ENCODE measurements at places on chromosomes 11 and 22. TPM values are rescaled to one million over a fixed set of nuclear protein-coding genes. Genes with fewer than 3 reads are reported as not detected.

CCDC157 gene
- polyA plus RNA-seq, result 1.1 TPM

OR10V1 gene
- polyA plus RNA-seq, result not detected

DNA sequence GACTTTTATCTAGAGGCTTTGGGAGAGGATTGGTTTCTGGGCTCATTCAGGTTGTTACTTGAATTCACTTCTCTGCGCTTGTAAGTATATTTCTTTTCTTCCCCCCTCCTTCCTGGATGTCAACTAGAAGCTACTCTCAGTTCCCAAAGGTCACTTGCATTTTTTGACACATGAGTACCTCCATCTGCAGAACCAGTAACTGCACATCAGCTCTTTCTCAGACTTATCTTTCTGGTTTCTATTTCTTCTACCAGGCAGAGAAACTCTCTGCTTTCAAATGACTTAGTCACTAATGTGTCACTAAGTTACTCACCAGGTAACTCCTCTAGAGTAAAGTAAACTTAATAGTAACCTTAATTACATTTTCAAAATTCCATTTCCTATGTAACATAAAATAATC lies 773.0 kb upstream of the LUZP2 start:
- no peaks in the 10 kb centered on the region for H3K4me1 ChIP-seq
- no peaks in the 10 kb centered on the region for H3K27me3 ChIP-seq
- H3K27ac ChIP-seq, result no peak overlapping the region
- H3K4me3 ChIP-seq, result no peak overlapping the region

DNA sequence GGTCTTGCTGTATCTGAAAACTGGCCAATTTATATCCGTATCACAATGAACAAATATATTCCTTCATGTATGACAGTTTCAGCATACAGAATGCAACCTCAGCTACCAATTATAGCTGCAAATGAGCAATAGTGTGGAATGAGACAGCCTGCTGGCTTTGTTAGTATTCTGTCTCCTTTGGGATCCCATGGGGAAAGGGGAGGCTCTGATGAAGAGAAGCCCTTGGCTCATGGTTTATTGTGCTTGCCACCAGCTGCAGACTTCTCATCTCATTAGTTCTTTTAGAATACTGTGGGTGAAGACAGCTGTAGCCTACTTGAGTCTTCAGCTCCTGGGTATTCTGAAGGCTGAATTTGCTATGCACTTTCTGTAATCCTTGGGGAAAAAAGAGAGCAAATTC lies 42.4 kb downstream of the PITPNB start:
- H3K36me3 ChIP-seq, result peaks cover 12% of the 10 kb centered on the region
- H3K27me3 ChIP-seq, result no peaks in the 10 kb centered on the region
- DNase-seq, result no peak
- no peak overlapping the region for H3K27ac ChIP-seq

DNA sequence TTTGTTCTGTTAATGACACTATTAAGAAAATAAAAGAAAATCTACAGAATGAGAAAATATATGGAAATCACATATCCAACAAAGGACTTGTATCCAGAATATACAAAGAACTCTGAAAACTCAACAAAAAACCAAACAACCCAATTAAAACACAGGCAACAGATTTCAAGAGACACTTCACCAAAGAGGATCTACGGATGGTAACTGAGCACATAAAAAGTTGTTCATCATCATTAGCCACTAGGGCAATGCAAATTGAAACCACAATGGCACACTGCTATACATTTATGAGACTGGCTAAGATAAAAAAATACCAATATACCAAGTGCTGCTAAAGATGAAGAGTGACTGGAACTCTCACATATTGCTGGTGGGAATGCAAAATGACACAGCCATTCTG lies 34.5 kb upstream of the SLC25A1 start:
- DNase-seq, result no peak
- H3K4me3 ChIP-seq, result no peak overlapping the region
- H3K27ac ChIP-seq, result no peak overlapping the region
- H3K36me3 ChIP-seq, result no peaks in the 10 kb centered on the region

- no peak for DNase-seq
- no peak overlapping the region for H3K4me3 ChIP-seq
- no peaks in the 10 kb centered on the region for H3K27me3 ChIP-seq
- H3K27ac ChIP-seq, result no peak overlapping the region
These were observed 42.8 kb downstream of the EXT2 start for GRCh38 chr11:44138286-44138685.

GRCh38 chr11:114145166-114145775 lies 85.8 kb downstream of the ZBTB16 start:
- H3K27me3 ChIP-seq, result no peaks in the 10 kb centered on the region
- DNase-seq, result no peak
- H3K27ac ChIP-seq, result no peak overlapping the region
- H3K36me3 ChIP-seq, result no peaks in the 10 kb centered on the region
- H3K4me3 ChIP-seq, result no peak overlapping the region
- peaks cover 13% of the 10 kb centered on the region for H3K4me1 ChIP-seq

GRCh38 chr22:31932863-31933262 lies 11.5 kb upstream of the YWHAH start:
- H3K27me3 ChIP-seq, result peaks cover 8% of the 10 kb centered on the region
- no peaks in the 10 kb centered on the region for H3K4me1 ChIP-seq
- DNase-seq, result no peak
- no peaks in the 10 kb centered on the region for H3K36me3 ChIP-seq
- no peak overlapping the region for H3K27ac ChIP-seq

GRCh38 chr11:92198268-92198667 lies 26.4 kb upstream of the FAT3 start:
- H3K4me1 ChIP-seq, result no peaks in the 10 kb centered on the region
- no peak for DNase-seq
- H3K27me3 ChIP-seq, result no peaks in the 10 kb centered on the region
- no peaks in the 10 kb centered on the region for H3K36me3 ChIP-seq

DNA sequence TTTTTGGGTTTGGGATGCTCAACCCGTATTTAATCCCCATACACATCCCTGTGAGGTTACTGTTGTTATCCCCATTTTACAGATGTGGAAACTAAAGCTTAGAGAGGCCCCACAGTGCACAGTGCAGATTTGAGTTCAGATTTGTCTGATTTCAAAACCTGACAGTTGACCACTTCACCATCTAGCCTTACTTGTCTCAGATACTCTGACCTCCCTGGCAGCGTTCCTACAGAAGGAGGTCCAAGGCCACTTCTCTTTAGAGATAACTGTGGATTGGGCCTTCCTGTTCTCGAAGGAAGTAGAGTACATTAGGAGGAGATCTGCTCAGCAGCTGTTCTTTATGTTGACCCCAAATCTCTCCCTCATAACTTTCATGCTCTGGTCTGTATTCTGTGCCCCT lies 46.7 kb upstream of the CTTN start:
- DNase-seq, result no peak
- no peaks in the 10 kb centered on the region for H3K4me1 ChIP-seq
- no peak overlapping the region for H3K4me3 ChIP-seq
- H3K27ac ChIP-seq, result no peak overlapping the region
- peaks cover 81% of the 10 kb centered on the region for H3K36me3 ChIP-seq

- no peak overlapping the region for H3K4me3 ChIP-seq
- H3K27ac ChIP-seq, result no peak overlapping the region
- H3K36me3 ChIP-seq, result no peaks in the 10 kb centered on the region
These were observed 5.8 kb upstream of the TTC12 start for GRCh38 chr11:113308601-113309000.

DNA sequence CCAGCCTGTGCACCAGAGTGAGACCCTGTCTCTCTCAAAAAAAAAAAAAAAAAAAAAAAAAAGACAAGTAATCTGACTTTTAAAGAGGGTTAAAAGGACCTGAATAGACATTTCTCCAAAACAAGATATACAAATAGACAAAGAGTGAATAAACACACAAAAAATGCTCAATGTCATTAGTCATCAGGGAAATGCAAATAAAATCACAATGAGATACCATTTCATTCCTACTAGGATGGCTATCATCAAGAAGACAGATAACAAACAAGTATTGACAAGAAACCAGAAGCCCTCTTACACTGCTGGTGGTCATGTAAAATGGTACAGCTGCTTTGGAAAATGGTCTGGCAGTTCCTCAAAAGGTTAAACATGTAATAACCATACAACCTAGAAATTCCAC lies 4.1 kb downstream of the RIC3 start:
- peaks cover 9% of the 10 kb centered on the region for H3K27me3 ChIP-seq
- peaks cover 63% of the 10 kb centered on the region for H3K4me1 ChIP-seq
- no peak overlapping the region for H3K4me3 ChIP-seq
- H3K36me3 ChIP-seq, result no peaks in the 10 kb centered on the region

DNA sequence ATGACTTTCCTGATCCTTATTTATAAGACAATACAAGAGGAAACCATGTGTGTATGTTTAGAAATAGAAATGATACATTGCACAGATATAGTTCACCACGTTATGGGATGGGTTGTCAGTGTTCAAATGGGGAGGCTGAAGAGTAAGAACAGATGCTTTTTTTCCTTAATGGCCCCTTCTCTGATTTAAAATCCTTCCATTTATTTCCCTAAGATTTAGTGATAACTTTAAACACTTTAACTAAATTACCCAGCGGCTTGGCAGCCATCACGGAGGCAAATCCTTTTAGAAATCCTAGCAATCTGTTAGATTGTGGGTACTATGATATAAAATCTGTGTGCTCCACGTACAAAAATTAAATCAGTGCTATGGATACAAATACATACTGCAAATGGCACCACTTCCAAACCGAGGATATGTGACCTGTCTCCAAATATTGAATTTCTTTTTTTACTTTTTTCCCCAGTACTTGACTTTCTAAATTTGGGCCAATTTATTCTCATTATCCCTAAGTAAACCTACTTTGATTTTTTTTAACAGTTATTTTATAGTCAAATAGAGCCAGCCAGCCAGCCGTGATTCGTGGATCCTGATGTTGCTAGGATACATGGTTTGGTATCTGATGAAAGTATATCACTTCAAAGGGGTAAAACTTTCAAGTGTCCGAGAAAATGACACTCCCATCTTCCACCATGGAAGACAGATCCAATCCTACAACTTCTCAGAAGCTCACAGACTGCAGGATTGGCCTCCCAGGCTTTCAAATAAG lies 46.1 kb downstream of the BDNF start:
- no peak overlapping the region for H3K27ac ChIP-seq
- H3K4me3 ChIP-seq, result no peak overlapping the region
- H3K27me3 ChIP-seq, result no peaks in the 10 kb centered on the region
- H3K36me3 ChIP-seq, result peaks cover 34% of the 10 kb centered on the region
- no peaks in the 10 kb centered on the region for H3K4me1 ChIP-seq

KRTAP5-9 gene
- not detected for polyA plus RNA-seq

- no peak for DNase-seq
- H3K4me1 ChIP-seq, result no peaks in the 10 kb centered on the region
- H3K27ac ChIP-seq, result no peak overlapping the region
- H3K4me3 ChIP-seq, result no peak overlapping the region
- H3K27me3 ChIP-seq, result no peaks in the 10 kb centered on the region
These were observed 252.1 kb upstream of the ARHGAP42 start for GRCh38 chr11:100434821-100435641.

GRCh38 chr22:36369922-36370791 lies 17.6 kb downstream of the MYH9 start:
- peaks cover 35% of the 10 kb centered on the region for H3K36me3 ChIP-seq
- peaks cover 94% of the 10 kb centered on the region for H3K4me1 ChIP-seq
- H3K27ac ChIP-seq, result peak overlapping the region; percentile 90
- DNase-seq, result no peak
- no peaks in the 10 kb centered on the region for H3K27me3 ChIP-seq

MYO18B gene
- polyA plus RNA-seq, result not detected

DNA sequence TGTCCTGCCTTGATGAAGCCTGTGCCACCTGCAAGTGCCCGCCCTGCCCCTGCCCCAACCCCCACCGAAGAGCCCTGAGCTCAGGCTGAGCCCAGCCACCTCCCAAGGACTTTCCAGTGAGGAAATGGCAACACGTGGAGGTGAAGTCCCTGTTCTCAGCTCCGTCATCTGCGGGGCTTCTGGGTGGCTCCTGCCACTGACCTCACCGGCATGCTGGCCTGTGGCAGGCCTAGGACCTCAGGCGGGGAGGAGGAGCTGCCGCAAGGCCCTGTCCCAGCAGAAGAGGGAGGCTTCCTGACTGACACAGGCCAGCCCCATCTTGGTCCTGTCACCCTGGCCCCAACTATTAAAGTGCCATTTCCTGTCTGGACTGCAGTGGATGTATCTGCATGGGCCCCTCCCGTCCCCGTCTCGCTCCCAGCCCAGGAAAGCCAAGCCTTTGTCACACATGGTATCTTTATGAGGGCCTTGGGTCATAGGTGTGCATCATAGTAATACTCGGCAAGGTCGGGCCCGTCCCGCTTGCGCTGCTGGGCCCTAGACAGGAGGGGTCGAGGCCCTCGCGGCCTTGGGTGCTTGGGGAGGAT lies 882 bp downstream of the FREY1 start:
- no peak overlapping the region for H3K4me3 ChIP-seq
- H3K27me3 ChIP-seq, result no peaks in the 10 kb centered on the region
- H3K27ac ChIP-seq, result no peak overlapping the region
- no peak for DNase-seq
- peaks cover 13% of the 10 kb centered on the region for H3K4me1 ChIP-seq

SERHL2 gene
- polyA plus RNA-seq, result not detected

DNA sequence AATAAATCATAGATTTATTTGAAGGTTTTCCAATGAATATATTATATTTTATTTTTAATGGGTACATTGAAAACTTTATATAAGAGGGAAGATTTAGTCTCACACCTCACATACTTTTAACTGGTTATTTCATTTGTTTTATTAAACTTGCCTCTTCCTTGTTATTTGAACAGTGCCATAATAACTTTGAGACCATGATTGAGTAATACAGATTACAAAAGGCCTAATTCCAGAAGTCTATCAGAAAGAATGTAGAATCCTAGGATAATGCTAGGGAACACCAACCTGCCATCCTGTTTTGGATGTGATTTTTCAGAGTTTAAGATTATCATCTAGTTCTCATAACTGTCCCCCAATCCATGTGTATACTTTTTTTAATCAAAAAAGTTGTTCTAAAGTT lies 102.7 kb upstream of the BIRC3 start:
- DNase-seq, result no peak
- H3K27me3 ChIP-seq, result no peaks in the 10 kb centered on the region
- no peak overlapping the region for H3K4me3 ChIP-seq
- H3K36me3 ChIP-seq, result no peaks in the 10 kb centered on the region

GRM5 gene
- not detected for polyA plus RNA-seq

SCGB1C1 gene
- not detected for polyA plus RNA-seq

SGSM1 gene
- 0.07 TPM for polyA plus RNA-seq

GRCh38 chr11:35798983-35799382 lies 136.4 kb downstream of the TRIM44 start:
- H3K27ac ChIP-seq, result no peak overlapping the region
- no peak for DNase-seq
- H3K4me1 ChIP-seq, result peaks cover 17% of the 10 kb centered on the region
- H3K27me3 ChIP-seq, result no peaks in the 10 kb centered on the region
- peaks cover 23% of the 10 kb centered on the region for H3K36me3 ChIP-seq
- no peak overlapping the region for H3K4me3 ChIP-seq

ISX gene
- not detected for polyA plus RNA-seq

DNA sequence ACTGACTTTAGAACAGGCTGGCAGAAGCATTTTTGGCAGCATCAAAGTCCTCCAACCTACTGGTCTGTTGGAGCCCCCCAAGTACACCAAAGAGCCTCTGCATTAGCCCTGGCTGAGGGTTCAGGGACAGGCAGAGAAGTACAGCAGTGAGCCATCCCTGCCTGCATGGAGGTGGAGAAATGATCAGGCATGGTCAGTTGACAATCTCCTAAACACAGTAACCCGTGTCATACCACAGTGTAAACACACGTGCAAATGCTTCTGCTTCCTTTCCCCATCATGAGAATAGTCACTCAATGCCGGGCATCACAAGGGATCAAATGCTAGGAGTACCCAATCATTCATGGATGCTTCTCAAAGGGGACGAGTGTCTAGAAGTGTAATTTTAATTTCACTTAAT lies 8.2 kb downstream of the SERPIND1 start:
- no peak for DNase-seq
- peaks cover 11% of the 10 kb centered on the region for H3K36me3 ChIP-seq
- no peak overlapping the region for H3K27ac ChIP-seq
- no peaks in the 10 kb centered on the region for H3K27me3 ChIP-seq

Measured in naive thymus-derived CD8-positive, alpha-beta T cell (primary cell).